ENCODE measurements at places on chromosomes 2 and 18.

- DNase-seq, result no peak
These were observed 146.8 kb downstream of the TGIF1 start for GRCh38 chr18:3596637-3597384.

DNA sequence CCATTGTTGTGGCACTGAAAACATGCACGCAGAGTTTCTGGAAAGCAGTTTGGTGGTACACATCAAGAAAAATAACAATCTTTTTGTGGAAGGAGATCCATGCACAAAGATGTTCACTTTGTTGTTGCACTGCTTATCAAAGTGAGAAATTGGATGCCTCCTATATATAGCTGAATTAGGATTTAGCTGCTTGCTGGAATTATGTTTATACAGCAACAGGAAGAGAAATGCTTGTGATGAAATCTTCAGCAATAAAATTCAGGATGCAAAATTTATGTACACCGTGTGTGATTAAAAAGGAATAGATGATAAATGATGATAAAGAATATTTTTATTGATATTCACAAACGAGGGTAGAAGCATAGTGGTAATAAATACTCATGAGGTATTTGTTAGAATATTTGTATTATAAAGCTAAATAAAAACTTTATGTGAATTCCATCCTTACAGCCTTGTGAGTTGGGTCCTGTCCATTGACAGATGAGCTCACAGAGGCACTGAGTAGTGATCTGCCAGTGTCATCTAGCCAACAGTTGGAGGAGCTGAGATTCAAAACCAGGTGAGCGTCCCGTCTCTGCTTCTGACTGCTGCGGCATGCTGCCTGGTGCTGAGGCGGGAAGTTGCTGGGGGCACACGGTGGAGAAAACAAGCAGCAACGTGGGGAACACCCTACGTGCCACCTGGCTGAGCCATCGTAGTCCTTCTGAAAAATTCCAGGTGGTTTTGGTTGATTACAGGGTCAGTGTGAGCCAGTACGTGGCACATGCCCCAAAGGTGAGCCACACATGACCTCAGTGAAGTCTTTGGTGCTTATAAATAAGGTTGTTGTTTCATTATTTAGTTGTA is 80.2 kb downstream of the ASAP2 start:
- DNase-seq, result no peak

DNA sequence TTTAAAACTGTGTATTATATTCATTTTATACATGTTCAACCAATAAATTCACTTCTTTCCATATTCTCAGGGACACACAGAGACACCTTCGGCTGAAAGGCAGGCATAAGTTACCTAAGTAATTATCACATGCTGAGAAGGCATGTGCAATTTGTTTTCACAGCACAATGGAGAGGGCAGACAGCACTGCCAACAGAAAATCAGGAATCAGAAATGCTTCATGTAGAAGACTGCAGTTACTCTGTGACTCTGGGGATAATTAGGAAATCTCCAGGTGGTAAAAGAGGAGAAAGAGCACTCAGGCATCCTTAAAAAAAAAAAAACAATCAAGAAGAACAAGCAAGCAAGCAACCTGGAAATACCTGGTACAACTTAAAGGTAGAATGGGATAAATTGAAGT is 49.3 kb downstream of the DSEL start:
- DNase-seq, result no peak

DNA sequence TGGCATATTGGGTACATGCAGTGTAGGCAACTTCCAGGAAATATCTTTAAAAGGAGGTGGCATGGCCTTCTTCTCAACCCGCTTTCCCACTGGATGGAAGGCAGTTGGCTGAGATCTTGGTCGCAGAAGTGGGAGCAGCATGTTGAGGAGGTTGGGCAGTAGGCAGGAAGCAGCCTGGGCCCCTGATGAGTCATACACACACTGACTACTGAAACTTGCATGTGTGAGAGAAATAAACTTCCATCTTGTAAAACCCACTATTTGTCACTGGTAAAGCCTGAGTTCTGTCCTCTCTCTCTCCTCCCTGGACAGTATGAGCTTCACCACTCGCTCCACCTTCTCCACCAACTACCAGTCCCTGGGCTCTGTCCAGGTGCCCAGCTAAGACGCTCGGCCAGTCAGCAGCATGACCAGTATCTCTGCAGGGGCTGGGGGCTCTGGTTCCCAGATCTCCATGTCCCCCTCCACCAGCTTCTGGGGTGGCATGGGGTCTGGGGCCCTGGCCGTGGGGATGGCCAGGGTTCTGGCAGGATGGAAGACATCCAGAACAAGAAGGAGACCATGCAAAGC is 233.8 kb upstream of the SPRED2 start:
- no peak for DNase-seq
